ENCODE measurements at places on chromosomes 16 and 17.
A peak's percentile ranks its signal among the peaks of the same experiment; 100 is the strongest.

DNA sequence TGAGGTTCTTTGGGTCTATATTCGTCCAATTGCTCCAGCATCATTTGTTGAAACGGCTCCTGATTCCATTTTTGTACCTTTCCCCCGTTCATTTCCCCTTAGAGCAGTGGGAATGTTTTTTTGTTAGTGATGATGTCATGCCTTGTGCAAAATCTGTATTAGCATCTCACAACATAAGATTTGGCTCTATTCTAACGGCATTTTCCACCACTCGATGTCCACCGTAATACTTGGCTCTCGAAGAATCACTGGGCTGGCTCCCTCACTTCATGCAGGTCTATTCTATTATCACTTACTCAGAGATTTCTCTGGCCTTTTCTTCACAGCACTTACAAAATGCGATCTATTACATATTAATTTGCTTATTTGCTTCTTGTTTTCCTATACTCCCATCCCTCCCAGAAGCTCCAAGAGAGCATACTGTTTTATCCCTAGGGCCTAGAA, 571 bp upstream of the NME1 start:
- DNase-seq: no peak

- DNase-seq: peak; percentile 92
Observed at GRCh38 chr16:71474864-71475263, 12.8 kb upstream of the ZNF23 start.

DNA sequence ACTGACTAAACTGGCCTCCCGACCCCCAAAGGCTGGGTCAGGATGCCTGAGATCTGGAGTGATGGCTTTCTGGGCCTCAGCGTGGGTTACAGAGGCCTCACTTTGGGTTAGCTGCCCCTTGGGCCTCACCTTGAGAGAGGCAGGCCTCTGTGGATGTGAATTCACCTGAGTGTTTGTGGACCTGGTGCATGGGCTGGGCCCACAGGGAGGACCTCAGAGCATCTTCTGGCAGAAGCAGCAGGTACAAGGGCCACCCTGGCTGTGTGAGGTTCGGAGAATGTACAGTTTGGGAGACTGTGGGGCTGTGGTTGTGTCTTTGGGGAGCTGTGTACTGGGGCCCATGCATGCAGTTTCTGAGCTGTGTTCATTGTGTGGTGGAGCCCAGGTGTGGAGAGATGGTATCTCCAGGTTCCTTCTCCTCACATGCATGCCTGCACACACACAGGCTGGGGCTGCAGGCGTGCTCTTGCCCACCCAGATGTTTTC, 18.3 kb downstream of the RARA start:
- DNase-seq: no peak

DNA sequence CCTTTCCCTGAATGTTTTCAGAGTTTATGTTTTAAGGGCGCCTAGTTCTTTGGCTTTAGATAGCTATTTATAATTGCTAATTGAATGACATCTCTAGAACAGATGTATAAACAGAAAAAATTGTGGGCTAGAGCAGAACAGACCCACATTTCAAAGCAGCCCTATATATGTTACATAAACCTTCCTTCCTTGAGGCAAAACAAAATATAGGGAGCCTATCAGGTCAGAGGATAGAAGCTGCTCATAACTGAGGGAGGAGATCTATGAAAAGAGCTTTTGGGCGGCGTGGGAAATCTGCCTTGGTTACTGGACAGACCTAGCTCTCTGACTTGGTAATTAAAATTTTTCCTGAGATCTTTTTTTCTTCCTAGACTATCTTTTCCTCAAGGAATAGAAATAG, 68.4 kb downstream of the SPAG9 start:
- DNase-seq: no peak

GRCh38 chr17:35477248-35477647, 28.7 kb upstream of the SLFN13 start:
- no peak for DNase-seq

DNA sequence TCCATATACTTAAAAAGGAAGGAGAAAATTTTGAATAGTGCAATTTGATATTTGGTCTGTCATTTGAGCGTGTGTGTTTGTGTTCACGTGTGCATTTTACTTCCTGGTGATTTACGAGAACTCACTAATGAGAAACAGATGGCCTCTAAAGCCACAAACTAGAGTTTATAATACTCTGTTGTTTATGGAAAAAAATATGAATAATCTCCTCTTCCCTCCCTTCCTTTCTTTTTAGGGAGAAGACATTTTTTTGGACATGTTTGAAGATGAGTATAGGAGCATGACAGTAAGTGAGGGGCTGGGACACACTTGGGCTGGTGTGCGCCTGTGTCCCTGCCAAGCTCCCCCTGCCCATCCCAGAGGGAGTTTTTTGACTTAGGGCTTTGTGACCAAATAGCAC, 102.7 kb downstream of the CLEC16A start:
- no peak for DNase-seq

DNA sequence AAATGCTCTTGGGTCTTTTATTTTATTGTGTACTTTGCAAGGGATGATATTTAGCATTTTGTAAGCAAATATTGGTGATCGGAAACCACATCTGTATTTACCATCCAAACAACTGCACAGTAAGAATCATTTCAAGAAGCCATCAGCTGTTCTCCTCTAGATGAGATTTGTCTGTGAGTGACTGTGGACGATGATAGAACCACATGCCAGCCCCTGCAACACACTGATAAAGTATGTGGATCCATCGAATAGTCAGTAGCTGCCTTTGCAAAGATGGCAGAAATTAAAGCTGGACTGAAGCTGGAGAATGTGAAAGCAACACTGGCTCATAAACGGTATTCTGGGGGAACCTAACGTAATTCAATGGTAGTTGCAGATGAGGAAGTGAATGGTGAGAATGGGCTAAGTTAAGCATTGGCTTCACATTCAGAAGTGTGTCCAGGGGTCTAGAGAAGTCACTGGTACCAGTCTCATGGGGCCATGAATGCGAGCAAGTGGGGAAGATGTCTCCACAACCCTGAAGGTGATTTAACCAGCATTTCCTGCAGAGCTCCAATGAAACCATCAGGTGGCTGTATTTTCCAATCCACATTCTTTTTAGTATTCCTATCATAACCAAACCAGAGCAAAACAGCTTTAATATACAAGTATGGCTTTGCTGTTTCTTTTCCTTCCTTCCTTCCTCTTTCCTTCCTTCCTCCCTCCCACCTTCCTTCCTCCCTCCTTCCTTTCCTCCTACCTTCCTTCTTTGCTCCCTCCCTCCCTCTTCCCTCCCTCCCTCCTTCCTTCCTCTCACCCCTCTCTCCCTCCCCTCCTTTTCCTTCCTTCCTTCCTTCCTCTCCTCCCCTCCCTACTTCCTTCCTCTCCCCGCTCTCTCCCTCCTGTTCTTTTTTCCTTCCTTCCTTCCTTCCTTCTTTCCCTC, 169.4 kb downstream of the ABCA8 start:
- no peak for DNase-seq

GRCh38 chr17:36000732-36001109, 632 bp downstream of the CCL15 start:
- DNase-seq: no peak

- peak; percentile 50 for DNase-seq
Observed at GRCh38 chr17:43846221-43846712, 709 bp upstream of the CD300LG start.

- DNase-seq: peak; percentile 39
Observed at GRCh38 chr16:72847187-72848027, 200.5 kb downstream of the ZFHX3 start.

GRCh38 chr16:63744077-63744874, 1377.6 kb downstream of the CDH11 start:
- DNase-seq: no peak

GRCh38 chr17:17410357-17410756, 66.4 kb upstream of the MED9 start:
- no peak for DNase-seq

DNA sequence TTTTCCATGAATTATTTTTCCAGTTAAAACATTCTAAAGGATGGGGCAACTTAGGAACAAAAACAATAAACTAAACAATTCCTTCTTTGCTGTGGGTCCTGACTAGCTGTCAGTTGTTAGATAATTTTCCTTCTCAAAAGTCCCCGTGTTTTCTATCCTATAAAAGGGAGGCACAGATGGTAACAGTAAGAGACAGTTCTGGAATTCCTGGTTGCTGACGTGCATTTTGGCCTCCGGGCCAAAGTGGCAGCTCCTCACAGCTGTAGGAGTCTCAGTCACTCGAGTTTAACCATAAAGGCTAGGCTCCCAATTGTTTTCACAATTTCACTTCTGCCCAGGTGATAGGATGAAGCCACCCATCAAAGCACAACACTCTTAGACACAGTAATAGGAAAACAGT, 77.0 kb upstream of the ZNF423 start:
- DNase-seq: no peak

DNA sequence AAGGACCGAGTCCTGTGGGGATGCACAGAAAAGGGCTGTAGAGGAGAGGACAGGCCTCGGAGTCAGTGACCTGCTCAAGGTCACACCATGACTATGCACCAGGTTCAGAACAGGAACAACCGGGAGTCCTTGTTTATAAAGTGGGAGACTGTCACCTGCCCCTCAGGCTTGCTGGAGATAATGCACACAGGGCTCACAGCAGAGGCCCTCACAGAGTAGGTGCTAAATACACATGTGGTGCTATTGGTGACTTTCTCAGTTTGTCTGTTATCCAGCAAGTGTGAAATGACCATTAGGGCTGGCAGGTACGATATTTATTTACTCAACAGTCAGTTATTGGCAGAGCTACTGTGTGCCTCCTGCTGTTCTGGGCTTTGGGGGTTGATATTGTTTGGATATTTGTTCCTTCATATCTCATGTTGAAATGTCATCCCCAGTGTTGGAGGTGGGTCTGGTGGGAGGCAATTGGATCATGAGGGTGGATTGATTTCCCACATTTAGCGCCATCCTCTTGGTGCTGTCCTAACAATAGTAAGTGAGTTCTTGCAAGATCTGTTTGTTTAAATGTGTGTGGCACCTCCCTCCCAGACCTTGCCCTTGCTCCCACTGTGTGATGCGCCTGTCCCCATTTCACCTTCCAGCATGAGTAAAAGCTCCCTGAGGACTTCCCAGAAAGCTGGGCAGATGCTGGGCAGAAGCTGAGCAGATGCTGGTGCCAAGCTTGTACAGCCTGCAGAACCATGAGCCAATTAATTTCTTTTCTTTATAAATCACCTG, 162.1 kb upstream of the MPHOSPH6 start:
- DNase-seq: no peak

DNA sequence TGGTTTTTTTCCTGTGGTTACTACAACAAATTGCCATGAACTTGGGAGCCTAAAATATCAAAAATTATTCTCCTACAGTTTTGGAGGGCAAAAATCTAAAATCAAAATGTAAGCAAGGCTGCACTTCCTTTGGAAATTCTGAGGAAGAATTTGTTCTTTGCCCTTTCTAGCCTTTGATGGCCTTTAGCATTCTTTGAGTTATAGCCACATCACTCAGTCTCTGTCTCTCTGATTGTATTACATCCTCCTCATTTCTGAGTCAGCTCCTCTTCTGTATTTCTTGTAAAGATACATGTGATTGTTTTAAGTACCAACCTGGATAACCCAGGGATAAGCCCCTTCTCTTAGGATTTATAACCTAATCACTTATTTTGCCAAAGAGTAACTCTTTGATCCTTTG, 282.0 kb downstream of the BCAS3 start:
- DNase-seq: no peak

DNA sequence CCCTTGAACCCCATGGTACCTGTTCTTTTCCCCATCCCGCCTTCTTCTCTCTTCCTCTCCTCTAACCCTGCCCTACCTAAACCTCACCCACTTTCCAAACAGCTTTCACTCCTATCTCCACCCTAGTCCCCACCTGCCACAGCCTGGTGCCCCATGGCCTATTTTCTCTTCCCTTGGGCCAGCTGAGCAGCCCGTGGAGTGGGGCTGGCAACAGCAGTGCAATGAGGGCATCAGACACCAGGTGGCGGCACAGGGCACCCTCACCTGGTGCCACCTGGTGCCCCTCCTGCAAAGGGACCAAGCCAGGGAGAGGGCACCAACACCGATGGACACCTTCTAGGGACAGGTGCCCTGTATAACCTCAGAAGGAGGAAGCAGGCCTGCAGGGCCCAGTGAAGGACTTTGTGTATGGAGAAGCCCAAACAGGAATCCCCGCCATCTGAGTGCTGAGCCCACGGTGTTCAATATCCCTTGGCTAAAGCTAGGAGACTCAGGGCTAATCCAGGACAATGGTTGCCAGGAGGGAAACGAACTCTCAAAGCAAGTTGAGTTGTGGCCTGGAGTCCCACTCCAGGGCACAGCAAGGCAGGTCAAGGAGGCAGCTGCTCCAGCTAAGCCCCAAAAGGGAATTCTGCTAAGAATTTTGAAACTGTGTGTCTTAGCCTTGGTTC, 4.0 kb upstream of the ABCC3 start:
- peak; percentile 18 for DNase-seq

GRCh38 chr17:64315032-64315490, 52.0 kb upstream of the TEX2 start:
- no peak for DNase-seq

GRCh38 chr17:57455063-57455914, 199.0 kb downstream of the MSI2 start:
- no peak for DNase-seq

- DNase-seq: no peak
Observed at GRCh38 chr16:17590711-17591654, 120.2 kb upstream of the XYLT1 start.

GRCh38 chr16:7871979-7872378, 539.3 kb downstream of the RBFOX1 start:
- DNase-seq: no peak

- peak; percentile 75 for DNase-seq
Observed at GRCh38 chr17:65103896-65104295, 33.3 kb upstream of the RGS9 start.

DNA sequence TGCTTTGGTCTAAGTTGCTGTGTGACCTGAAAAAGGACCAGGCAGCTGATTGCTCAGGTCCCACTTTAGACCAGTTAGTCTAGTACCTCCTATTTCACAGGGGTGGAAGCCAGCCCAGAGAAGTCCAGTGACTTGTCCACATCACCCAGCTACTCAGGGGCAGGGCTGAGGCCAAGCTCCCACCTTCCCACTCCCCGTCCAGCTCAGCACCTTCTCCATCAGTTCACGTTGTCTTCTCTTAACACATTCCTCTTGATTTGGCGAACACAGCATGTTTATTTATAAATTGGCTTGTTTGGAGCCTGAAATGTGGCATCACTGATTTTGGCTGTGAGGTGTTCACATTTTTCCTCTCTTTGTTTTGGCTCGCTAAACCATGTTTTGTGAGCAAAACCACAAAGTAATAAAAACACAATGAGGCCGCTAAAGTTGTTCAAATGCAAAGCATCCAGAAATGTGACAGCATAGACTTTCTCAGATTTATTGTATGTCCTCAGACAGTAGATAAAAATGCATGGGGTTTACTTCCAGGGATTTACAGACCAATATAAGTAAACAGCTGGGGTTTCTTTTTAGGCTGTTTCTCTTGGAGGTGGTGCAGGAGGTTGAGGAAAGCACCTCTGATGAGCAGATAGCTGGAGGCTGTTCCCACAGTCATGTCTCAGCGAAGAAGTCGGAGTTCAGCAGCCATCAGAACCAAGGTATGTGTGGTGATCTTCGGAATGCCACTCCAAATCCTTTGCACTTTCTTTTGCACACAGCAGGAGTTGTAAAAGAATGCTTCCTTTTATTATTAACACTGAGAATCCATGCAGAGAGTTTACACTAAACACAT, 88.4 kb downstream of the PLXDC1 start:
- DNase-seq: no peak

GRCh38 chr17:9444687-9445086, 130.9 kb downstream of the STX8 start:
- no peak for DNase-seq

GRCh38 chr16:27347930-27348685, 34.3 kb downstream of the IL4R start:
- no peak for DNase-seq

All from RCC 7860 (cell line).